Upper lobe of left lung (tissue), 6 donors: ENCODE measurements at places on chromosomes 1 and 21. TPM values are rescaled to one million over a fixed set of nuclear protein-coding genes. Genes with fewer than 3 reads are reported as not detected.
A peak's percentile ranks its signal among the peaks of the same experiment; 100 is the strongest.

- peak; percentile 96 for DNase-seq
Measured at GRCh38 chr21:37072274-37072987, 440 bp downstream of the PIGP start.

DNA sequence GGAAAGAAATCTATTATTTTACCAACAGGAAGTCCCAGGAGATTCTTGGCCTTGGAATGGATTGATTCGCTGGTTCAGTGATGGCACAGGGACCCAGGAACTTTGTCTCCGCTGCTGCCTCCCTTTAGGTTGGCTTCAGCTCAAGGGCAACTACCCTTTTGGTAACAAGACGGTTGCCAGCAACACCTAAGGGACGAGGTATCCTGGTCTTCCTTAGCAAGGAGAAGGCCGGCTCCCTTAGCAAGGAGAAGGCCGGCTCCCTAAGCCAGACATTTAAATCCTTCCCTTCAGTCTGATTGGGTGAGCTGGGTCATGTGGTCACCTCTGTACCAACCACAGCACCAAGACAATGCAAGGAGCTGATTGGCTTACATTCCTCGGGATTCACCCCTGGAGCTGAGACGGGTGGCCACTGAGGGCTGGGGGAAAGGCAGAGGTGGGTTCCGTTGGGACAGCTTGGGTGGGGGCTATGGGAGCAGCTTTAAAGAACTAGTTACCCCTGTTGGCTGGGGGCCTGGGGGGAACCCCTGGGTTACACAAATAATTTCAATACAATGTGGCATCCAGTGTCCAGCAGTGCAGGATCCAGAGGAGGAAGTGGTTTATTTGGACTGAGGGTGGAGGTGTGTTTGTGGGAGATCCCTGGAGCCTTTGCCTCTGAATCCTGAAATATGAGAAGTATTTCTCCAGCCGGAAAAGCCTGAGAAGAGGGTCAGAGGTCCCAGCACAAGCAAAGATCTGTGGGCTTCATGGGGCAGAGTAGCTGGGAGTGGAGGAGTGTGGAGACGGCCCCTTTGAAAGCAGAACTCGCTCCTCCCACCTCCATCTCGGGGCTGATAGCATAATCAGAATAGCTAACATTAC lies 20.7 kb upstream of the CLIC4 start:
- DNase-seq: no peak

DNA sequence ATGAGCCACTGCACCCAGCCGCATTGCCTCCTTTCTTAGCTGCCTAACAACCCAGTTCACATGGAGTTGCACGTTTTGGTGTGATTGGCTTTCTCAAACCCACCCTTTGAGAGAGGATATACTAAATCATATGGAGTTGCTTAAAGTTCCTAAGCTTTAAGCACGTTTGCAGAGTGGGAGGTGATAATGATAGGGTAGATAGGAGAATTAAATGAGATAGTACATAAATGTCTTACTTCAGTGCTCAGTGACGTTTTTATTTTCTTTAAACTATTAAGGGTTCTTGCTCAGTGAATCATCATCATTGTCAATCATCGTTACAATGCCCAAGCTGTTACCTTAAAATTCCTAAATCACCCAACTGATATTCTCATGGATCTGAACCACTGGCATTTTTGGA lies 2.9 kb upstream of the SH3D21 start:
- no peak for DNase-seq

DNA sequence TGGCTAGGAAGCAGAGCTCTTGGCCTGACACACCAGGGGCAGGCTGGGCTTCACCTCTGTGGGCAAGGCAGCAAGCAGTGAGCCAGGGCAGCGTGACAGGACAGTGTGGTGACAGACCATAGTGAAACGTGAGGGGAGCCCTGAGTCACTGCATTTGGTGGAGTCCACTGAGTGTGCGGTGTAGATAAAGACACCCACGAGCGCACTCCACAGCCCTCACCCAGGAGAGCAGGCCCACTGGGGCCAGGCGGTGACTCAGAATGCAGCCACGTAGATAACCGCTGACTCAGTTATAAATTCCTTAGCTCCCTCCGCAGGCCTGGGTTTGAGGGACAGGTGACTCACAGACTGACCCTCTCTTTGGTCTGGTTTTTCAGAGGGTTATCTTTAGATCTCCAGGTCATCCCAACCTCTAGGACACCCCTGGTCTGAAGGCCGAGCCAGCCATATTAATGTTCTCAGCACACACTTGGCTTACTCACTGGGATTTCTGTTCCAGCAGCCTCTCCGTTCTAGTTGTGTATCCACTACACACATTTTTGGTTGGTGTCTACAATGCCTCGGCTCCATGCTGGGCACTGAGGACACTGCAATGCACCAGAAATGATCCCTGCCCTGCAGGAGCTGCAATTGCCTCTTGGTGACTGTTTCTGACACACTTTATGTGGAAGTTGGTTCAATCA lies 90.2 kb upstream of the TSPAN2 start:
- DNase-seq: no peak

GRCh38 chr1:18951818-18952391 lies 4.6 kb downstream of the IFFO2 start:
- peak; percentile 12 for DNase-seq

GRCh38 chr21:33088384-33088783 lies 18.4 kb downstream of the OLIG1 start:
- no peak for DNase-seq

DNA sequence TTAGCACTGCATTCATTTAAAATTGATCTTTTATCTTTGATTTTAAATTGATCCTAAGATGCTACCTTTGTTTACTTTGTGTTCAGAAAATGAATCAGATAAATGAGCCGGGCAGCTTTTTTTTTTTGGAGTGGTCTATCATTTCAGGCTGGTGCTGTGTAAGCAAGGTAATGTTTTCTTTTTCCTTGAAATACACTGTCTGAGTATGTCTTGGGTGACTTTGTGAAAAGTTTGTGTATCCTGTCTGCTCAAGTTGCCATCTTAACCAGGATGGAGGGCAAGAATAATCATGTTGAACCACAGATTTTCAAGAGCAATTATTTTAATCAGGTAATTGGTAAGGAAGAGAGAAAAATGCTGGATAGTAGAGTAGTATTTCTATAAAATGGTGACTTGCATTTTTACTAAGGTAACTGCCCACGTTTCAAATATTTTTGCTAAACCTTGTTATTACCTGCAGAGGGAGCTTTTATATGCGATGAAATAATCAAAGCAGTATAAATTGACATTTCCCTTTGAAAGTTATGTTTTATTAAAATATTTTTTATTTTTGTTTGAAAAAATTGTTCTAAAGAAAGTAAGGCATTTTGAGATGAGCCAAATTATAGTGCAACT lies 11.1 kb downstream of the ADGRL2 start:
- no peak for DNase-seq

DNA sequence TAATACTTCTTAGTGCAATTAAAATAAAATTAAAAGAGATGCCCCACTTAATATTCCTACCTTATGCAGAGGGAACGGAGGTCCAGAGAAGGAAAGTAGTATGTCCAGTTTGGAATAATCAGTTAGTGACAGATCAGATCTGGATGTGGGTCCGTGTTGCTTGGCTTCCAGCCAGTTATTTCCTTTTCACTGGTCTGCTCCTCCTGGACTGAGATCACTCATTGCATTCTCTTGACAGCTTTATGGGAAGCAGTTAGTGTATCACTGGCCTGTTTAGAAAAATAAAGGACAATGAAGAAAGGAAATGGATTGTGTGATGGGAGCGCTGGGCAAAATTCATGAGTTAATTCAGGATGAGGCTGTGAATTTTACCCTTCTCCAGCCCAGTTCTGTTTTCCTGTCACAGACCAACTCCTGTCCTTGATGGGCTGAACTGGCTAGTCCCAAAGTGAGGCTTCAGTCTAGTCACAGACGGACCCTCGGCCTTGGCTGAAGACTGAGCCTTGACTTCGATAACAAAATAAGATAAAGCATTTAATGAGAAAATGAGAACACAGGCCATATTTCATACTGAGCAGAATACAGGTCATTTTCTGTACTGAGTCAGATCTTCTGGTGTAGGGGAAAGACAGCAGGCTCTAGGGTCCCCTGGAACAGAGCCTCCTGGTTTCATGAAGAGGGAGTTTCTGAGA lies 85.2 kb upstream of the TRABD2B start:
- DNase-seq: no peak

GRCh38 chr1:237613984-237614383 lies 276.7 kb downstream of the ZP4 start:
- no peak for DNase-seq

DNA sequence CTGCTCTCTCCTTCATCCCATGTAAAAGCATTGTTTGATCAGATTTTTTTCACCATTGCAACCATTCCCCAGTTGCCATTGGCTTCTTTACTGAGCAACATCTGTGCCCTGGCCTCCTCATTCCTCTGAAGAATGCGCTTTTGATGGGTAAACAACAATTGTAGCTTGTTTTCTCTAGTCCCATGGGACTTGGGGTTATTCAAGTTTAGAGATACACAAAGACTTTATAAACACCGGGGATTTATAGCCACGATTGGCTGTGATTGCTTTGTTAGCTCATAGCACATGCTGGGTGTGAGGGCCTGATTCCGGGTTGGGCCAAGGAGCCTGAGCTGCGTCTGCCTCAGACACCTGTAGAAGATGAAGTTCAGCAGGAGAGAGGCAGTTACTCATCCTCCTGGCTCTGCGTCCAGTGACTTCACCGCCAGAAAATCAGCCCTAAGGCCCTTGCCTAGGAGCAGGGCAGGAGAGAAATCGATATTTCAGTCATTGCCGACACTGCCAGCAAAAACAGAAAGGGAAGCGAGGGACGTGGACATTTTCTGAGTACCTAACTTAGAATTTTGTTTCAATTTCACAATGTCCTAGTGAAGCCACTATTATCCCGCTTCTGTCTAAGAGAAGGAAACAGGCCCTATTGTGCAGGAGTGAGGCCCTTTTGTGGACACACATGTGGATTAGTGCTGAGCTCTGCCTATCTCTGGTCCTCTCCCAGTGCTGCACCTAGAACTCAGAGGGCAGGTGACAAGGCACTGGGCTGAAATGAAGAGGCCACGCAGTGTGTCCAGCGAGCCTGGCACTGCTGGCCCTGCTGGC lies 159.8 kb upstream of the USP24 start:
- no peak for DNase-seq

GRCh38 chr21:15732290-15732995 lies 2.7 kb downstream of the USP25 start:
- DNase-seq: no peak

- DNase-seq: no peak
Measured at GRCh38 chr1:65625528-65625927, 167.2 kb upstream of the PDE4B start.

DNA sequence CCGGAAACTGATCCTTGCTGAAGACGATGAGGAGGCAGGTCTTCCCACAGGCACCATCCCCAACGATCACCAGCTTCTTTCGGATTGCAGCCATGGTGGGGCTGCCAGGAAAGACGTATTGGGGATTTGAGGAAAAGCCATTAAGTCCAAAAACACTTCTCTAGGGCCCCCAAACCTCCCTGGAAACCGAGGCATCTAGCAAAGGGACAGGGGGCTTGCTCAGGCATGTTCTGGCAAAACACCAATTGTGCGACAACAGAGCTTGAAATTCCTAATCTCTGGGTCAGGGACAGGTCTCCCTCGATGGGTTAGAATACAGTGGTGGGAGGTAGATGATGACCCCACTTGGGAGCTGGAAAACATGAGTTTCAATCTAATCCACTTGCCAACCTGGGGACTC lies 3.2 kb downstream of the RHOC start:
- DNase-seq: no peak

GRCh38 chr1:150259217-150259616 lies 1.6 kb downstream of the CA14 start:
- DNase-seq: no peak

- no peak for DNase-seq
Measured at GRCh38 chr1:108208724-108209446, 8.7 kb upstream of the SLC25A24 start.

DNA sequence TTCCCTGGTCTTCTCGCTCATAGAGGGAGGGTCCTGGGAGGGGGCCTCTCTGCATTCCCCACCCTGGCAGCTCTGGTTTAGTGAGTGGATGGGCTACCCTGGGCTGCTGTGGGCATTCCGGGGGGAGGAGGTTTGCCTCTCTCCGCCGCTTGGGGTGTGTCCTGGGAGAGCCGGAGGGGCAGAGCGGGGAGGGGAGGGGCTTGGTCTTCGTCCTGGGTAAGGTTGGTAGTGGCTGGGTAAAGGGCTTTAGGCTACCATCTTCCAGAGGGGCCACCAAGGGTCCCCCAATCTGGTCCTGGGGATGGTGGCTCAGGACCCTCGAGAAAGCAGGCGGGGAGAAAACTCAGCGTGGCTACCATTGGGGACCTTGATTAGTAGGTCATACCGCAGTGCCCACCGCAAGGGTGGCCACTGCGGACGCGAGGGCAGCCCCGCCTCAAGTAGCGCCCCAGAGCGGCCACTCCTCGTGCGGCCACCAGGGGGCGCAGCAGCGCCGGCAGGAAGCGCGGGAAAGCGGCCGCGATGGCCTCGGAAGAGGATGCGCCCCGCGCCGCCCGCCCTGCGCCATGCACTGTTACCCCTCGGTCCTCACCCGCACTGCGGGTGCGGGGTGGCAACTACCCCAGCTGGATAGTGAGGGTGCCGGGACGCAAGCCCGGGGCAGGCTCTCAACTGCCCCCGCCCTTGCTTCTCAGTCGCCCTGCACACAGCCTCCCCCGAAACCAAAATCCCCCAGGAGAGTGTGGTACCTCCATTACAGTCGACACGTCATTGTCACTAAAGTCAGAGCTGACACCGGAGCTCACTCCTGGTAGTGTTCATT lies 44.1 kb upstream of the SLC25A33 start:
- DNase-seq: peak; percentile 94

Gene HFM1
- 0.30 TPM for total RNA-seq

Gene TTC24
- total RNA-seq: not detected

Gene CHIA
- 207 TPM for total RNA-seq

Gene INPP5B
- 51.4 TPM for total RNA-seq

Gene C2CD4D
- 0.51 TPM for total RNA-seq

Gene CNTN2
- total RNA-seq: not detected

Gene CORT
- 0.59 TPM for total RNA-seq

Gene NOS1AP
- 5.4 TPM for total RNA-seq

Gene ZCCHC17
- 17.9 TPM for total RNA-seq

Gene CFHR5
- not detected for total RNA-seq

Gene ANGPTL1
- 22.8 TPM for total RNA-seq

Gene MYOCOS
- total RNA-seq: not detected

Gene PLEKHG5
- 11.8 TPM for total RNA-seq

Gene PLA2G2A
- total RNA-seq: 14.9 TPM
